Type B pancreatic cell (in vitro differentiated cells): ENCODE measurements at places on chromosomes 1 and 21. TPM values are rescaled to one million over a fixed set of nuclear protein-coding genes. Genes with fewer than 3 reads are reported as not detected.

The NHLH2 gene
- 0.26 and 1.1 TPM in 2 replicates for total RNA-seq

DNA sequence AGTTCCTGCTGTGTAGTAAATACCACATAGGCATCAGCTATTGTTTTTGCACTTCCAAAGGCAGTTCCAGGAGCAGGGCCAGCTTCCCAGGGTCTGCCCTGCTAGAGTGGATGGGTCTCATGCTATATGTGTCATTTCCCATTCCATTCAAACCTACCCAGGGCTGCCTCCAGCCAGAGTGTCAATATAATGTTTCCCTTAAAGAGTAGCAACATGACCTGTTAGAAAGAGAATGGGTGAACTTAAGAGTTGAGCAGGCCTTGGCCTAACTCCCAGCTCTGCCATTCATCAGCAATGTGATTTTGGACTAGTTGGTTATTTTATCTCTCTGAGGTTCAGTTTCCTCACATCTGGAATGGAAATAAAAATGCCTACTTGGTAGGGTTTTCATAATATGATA is 44.9 kb downstream of the RAB3B start:
- no peak for DNase-seq

- no peak for DNase-seq
Observed at GRCh38 chr1:184002071-184002470, 35.5 kb downstream of the COLGALT2 start.

DNA sequence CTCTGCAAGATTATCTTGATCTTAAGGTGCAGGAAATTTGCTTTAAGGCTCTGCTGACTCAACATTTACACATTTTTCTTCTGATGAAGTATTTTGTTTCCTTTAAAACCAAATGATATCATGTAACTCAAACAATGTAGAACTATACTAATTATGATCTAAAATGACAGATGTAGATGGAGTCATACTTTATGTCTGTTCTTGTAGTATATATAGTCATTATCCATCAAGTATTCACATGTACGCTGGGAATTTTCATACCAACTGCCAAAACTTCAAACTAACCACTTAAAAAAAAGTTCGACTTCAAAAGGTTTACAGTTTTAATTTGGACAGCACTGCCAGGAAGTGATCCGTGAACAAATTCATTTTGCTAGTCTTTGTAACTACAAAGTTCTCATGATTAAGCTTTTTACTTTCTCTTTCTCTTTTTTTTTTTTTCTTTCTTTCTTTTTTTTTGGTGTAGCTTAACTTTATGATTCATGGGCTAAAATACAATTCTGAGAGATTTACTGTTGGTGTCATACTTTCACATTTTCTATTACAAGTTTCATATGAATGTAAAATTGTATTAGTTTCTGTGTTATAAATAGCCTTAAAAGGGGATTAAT is 509.0 kb upstream of the CXADR start:
- DNase-seq: no peak

- no peak for DNase-seq
Observed at GRCh38 chr1:12076425-12077005, 13.4 kb downstream of the TNFRSF8 start.

GRCh38 chr1:182707122-182707521 is 22.7 kb upstream of the RGS8 start:
- DNase-seq: no peak

DNA sequence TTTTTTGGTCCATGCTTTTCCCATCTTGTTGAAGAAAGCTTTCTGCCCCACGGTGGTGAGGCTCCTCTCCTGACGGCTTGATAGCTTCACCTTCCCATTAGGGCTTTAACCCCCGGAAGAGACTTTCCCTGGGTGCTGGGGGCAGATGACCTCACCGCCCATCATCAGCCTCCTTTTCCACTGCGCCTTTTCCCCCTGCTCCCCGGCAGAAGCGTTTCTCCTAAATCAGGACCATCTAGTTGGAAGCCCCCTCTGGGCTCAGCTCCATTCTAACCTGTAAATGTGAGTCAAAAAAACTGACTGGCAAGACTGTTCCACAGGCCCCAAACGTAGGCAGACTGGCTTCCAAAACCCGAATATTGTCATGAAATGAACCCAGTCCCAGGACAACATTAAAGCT is 6.7 kb downstream of the POFUT2 start:
- DNase-seq: no peak

GRCh38 chr1:19559641-19560040 is 74.3 kb upstream of the CAPZB start:
- DNase-seq: no peak

DNA sequence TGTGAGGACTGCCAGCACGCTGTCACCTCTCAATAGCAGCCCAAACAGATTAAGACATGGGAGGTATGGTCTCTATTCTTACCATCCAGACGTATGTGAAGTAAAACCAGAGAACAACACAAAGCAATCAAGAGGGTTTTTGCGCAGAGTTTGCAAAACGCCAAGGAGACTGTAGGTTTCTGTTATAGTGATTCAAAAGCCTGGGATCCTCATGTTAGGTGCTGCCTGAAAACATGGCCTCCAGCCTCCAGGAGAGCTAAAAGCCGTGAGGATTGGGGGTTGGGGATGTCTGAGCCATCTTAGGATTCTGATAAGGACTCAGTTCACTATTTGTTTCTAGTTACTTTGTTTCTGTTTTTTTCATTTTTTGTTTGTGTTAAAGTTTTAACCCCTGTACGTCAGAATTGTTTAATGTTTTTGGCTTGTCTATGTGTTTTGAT is 4.2 kb upstream of the CCT8 start:
- DNase-seq: no peak
